Activated CD4-positive, alpha-beta T cell treated with anti-CD3 and anti-CD28 coated beads, Interleukin-2, amount 50 U/mL, for 1 hour (primary cell): ENCODE measurements at places on chromosomes 4 and X.

DNA sequence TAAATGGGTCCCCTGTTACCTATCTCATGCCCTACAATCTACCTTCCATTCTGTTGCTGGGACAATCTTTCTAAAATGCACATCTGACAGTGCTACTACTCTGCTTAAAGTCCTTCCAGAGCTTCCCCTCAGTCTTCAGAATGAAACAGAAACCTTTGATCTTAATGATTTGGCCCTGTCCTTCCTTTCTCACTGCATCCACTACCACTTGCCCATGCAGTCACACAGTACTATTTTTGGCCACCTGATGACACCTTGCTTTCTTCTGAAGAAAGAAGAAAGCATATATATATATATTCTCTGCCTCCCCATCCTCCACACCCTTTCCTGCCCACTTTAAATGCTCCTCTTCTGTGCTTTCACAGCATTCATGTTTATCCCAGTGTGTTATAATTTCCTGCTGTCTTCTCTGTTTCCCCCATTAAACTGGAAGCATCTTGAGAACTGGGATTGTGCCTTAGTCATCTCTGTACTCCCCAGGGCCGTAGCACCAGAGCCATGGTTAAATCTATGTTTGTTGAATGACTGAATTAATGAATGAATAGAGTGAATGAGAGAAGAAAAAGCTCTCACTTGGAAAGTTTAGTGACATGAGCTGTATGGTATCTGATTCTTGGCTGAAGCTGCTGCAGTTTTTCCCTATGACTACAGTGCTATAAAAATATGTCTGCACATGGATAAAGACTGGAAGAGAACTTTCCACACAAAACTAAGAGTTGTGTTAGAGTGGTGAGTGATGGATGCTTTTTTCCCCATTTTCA, 56.2 kb downstream of the RTL9 start:
- no peak for DNase-seq

DNA sequence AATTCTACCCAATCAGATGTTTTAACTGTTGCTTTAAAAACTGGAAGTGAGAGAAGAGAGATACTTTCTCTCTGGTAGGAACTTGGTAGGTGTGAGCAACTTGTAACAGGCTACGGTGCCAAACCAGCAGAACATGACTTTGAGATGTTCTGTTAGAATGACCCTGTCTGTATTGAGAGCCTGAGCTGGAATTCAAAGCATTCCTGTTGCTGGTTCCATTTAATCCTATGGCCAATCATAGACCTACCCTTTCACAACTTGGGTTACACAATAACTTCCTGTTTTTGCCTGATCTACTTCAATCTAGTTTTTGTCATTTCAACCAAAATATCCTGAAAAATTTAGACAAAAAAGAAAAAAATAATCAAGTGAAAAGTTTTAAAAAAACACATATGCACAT, 1.7 kb upstream of the PRRG1 start:
- no peak for DNase-seq

DNA sequence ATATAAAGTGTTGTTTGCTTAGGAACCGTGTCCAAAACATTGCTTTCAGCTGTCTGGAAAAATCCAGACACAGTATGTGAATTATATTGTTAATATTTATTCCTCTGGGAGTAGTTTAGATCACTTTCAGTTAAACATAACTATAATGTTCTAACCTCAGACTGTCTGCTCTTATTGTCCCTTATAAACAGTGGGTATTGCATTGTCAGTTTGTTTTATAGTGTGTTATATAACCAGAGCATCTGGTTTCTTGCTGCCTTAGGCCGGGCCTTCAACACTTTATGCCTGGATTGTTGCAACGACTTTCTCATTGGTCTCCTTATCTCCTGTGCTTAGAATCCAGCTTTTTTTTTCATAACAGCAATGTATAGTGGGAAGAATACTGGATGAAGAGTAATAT, 26.4 kb downstream of the ATG4A start:
- no peak for DNase-seq

DNA sequence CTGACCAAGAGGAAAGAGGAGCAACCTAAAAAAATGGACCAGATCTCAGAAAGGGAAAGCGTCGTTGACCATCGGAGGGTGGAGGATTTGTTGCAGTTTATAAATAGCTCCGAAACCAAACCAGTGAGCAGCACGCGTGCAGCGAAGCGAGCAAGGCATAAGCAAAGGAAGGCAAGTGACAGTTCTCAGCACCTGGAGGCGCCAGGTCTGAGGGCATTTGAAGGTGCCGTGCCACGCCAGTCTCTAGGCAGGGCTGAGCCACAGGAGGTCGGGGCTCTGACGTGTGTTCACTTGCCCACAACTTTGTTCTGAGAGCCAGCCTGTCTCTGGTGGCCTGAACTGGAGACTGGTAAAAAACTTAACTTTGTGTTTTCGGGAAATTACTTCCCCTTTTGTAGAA, 59.7 kb downstream of the TNIP2 start:
- DNase-seq: no peak

DNA sequence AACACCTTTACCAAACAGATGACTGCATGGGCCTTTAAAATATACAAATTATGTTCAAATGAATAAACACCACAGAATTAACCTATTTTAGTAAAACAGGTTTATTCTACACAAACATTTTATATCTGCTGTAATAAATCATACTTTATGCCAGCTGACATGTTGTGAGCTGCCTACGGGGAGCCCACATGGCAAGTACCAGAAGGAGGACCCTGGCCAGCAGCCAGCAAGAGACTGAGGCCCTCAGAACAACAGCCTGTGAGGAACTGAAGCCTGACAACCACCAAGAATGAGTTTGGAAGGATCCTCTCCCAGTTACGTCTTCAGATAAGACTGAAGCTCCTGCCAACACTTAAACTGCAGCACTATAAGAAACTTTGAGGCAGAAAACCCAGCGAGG, 377.0 kb downstream of the PDGFC start:
- DNase-seq: no peak

DNA sequence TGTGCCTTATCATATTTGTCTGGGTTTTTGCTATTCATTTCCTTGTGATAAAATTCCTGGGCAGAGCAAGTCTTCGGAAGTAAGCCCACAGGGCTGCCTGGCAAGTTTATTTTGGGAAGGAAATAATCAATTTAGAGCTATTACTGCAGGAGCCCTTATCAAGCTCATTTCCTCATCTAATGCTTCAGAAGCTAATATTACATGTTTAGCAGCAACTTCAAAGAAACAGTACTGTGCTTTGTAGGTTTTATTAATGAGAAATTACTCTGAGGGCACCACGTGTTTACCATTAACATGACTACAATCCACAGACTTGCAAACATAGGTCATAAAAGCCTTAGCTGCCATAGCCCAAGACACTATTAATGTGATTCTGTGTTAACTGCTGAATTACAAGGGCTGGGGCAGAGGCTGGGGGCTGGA, 540.0 kb downstream of the SPRY1 start:
- DNase-seq: no peak

DNA sequence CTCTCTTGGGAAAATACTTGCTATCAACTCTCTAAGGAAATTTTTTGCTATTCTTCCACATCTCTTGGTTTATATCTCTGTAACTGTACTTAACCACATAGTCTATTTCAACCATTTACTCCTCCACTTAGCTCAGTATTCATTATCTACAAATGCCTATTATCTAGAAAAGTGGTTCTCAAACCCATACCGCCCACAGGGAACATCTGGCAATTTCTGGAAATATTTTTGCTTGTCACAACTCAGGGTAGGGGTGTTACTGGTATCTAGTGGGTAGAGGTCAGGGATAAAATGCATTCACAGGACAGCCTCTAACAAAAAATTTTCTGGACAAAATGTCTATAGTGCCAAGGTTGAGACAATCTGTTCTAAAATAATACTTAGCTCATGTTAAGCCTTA, 14.4 kb downstream of the ATRX start:
- DNase-seq: no peak

GRCh38 chr4:71239365-71239764, 99.5 kb upstream of the SLC4A4 start:
- no peak for DNase-seq

- DNase-seq: no peak
These were observed 1.5 kb downstream of the TMEM156 start for GRCh38 chr4:39030725-39031124.

- DNase-seq: no peak
These were observed 132.4 kb downstream of the GLRA3 start for GRCh38 chr4:174696657-174697056.

DNA sequence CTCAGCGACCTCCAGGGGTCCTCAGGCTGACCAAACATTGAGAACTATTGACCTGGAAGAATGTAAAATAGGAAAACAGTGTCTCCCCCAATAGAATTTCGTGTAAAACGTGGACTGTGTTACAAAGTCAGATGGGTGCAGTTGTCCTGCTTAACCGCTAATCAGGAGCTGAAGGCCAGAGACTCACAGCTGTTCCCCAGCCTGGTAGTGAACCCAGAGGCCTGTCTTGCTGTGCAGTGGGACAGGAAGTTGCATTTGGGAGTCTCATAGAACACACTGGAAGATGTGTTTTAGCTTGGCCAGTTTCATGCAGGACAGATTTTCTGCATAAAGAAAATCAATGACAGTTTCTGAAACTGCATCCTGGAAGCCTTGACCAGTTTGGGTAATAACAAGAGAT, 151.5 kb downstream of the PTTG2 start:
- no peak for DNase-seq

GRCh38 chr4:171022824-171023230, 790.4 kb upstream of the GALNTL6 start:
- DNase-seq: no peak

DNA sequence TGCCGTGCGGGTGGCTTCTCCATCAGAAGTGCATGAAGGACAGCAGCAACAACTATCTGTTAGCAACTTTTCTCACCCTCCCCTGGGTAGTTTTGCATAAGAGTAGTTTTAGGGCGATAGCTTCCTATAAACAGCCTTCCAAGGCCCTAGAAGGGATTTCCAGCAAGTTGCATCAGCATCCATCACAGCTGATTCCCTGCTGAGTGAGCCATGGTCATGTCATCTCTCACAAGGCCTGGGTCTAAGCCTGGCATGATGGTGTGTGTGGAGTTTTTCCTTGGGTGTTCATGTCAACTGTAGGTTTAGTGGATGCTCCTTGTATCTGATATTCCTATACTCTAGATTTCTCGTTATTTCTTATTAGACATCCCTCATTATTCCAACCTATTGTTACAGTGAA, 2324.7 kb upstream of the AGA start:
- no peak for DNase-seq

DNA sequence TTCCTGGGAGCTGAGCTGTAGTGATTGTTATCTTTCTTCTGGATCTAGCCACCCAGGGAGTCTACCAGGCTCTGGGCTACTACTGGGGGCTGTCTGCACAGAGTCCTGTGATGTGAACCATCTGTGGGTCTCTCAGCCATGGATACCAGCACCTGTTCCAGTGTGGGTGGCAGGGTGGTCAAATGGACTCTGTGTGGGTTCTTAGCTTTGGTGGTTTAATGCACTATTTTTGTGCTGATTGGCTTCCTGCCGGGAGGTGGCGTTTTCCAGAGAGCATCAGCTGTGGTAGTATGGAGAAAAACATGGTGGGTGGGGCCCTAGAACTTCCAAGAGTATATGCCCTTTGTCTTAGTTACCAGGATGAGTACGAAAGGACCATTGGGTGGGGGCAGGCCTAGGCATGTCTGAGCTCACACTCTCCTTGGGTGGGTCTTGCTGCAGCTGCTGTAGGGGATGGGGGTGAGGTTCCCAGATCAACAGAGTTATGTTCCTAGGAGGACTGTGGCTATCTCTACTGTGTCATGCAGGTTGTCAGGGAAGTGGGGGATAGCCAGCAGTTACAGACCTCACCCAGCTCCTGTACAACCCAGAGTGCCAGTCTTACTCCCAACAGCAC, 264.8 kb upstream of the LDB2 start:
- DNase-seq: no peak

DNA sequence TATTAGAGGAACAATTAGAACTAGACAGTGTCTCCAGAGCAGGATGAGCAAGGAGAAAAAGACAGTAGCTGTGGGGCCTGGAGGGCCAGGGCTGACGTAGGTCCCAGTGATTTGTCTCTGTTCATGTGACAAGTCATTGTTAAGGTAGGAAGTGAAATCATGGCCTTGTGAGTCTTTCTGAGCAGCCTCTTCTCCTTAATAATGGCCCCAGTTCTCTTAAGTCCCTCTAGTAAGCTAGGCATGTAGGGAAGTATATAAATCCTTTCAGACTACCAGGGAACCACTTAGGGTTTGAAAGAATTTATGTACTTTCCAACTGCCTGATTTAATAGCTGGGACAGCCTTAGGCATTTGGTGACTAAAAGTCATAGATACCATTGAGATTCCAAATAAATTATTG, 133.0 kb downstream of the KLHL8 start:
- no peak for DNase-seq

- DNase-seq: no peak
These were observed 65.6 kb downstream of the SYNPO2 start for GRCh38 chr4:118954246-118954645.

GRCh38 chrX:134898440-134898839, 92.4 kb upstream of the SMIM10 start:
- no peak for DNase-seq

GRCh38 chr4:134202166-134202956, 772 bp upstream of the PABPC4L start:
- DNase-seq: no peak

DNA sequence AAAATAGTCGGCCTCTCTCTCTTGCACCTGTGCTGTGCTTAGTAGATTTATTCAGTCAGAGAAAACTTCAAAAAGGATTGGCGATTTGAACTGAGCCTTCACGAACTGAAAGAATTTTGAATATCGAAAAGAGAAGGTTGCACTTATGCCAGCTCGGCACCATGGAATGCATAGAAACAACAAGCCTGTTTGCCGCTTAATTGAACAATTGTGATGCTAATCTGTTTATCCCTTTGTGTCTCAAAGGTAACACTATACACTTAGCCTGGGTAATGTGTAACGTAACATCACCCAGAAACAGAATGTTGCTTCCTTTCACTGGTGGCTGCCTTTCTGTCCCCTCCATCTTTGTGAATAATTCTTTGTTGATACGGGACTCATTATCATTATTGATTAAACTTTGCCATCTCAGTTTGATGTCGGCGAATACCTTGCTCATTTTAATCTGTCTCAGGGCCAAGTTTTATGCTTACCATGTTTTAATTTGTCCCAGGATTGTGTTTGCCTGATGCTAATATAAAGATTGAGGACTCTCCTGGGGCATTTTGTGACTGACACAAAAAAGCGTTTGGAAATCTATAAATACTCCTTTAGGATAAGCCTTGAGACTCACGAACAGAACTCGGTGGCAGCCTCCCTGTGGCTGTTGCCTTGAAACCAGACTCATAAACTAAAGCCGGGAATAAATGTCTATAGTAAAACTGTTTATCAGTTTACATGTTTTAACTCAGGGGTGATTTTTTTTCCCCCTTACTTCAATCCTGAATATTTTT, 400.5 kb downstream of the RAPGEF2 start:
- no peak for DNase-seq

GRCh38 chrX:5650904-5651303, 577.8 kb downstream of the NLGN4X start:
- DNase-seq: no peak
